ENCODE measurements at places on chromosomes 11 and 22.

- DNase-seq: no peak
- H3K4me3 ChIP-seq: peak overlapping the region; percentile 85
- H3K27ac ChIP-seq: peak overlapping the region; percentile 62
- peaks cover 14% of the 10 kb centered on the region for H3K4me1 ChIP-seq
- H3K36me3 ChIP-seq: peaks cover 2% of the 10 kb centered on the region
These were observed 636 bp downstream of the KCNQ1OT1 start for GRCh38 chr11:2699185-2699530.

DNA sequence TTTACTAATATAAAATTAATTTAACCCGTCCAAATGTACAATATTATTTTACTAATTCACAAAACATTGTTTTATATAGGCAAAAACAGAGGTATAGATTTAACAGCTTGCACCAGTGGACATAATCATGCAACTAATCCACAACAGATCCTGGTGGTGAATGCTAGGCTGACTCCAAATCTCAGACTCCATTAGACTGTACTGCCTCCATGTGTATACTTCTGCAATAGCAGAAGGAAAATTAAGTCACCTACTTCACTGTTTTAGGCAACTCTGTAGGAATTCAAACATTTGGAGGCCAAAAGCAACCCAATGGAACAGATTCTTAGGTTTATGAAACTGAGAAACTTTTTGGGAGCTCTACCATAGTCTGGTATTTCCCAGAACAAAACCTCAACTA is 30.0 kb upstream of the RAB39A start:
- H3K36me3 ChIP-seq: no peaks in the 10 kb centered on the region
- no peak overlapping the region for H3K27ac ChIP-seq
- H3K4me1 ChIP-seq: no peaks in the 10 kb centered on the region
- H3K27me3 ChIP-seq: peaks cover 7% of the 10 kb centered on the region
- DNase-seq: no peak

DNA sequence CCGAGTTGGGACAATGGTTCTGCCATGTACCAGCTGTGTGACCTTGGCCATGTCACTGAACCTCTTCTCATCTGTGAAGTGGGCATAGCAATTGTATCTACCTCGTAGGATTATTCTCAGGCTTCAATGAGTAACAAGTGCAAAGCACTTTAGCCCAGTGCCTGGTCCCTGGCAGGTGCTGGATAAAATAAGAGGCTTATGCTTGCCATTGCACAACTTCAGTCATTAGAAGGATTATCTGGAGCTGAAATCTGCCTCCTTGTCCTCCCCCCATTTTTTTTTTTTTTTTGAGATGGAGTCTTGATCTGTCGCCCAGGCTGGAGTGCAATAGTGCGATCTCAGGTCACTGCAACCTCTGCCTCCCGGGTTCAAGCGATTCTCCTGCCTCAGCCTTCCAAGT is 7.2 kb downstream of the SMTNL1 start:
- H3K4me1 ChIP-seq: peaks cover 2% of the 10 kb centered on the region
- H3K27ac ChIP-seq: no peak overlapping the region
- peaks cover 16% of the 10 kb centered on the region for H3K36me3 ChIP-seq
- H3K27me3 ChIP-seq: no peaks in the 10 kb centered on the region
- DNase-seq: no peak

DNA sequence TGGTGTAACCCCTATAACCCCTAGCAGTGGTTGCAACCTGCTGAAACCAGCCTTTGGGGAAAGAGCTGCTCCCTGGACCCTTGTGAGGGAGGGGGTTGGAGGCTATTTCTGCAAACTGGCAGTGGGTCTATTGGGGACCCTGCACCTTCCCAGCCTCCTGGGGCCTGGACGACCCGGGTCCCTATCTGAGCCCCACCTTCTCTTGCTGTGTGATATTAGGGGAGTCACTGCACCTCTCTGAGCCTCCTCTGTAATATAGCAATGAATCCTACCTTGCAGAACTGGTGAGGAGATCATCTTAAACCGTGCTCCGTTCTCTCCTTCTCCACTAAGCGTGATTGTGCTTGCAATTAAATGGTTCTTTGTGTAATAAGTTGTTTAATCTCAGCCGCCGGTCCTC is 24.0 kb upstream of the MPPED1 start:
- H3K27ac ChIP-seq: no peak overlapping the region
- H3K27me3 ChIP-seq: peaks cover 29% of the 10 kb centered on the region
- no peaks in the 10 kb centered on the region for H3K36me3 ChIP-seq
- H3K4me1 ChIP-seq: peaks cover 4% of the 10 kb centered on the region

- H3K27ac ChIP-seq: no peak overlapping the region
- no peak overlapping the region for H3K4me3 ChIP-seq
- H3K4me1 ChIP-seq: peaks cover 6% of the 10 kb centered on the region
These were observed 59.5 kb downstream of the SMIM38 start for GRCh38 chr11:69215216-69215615.

DNA sequence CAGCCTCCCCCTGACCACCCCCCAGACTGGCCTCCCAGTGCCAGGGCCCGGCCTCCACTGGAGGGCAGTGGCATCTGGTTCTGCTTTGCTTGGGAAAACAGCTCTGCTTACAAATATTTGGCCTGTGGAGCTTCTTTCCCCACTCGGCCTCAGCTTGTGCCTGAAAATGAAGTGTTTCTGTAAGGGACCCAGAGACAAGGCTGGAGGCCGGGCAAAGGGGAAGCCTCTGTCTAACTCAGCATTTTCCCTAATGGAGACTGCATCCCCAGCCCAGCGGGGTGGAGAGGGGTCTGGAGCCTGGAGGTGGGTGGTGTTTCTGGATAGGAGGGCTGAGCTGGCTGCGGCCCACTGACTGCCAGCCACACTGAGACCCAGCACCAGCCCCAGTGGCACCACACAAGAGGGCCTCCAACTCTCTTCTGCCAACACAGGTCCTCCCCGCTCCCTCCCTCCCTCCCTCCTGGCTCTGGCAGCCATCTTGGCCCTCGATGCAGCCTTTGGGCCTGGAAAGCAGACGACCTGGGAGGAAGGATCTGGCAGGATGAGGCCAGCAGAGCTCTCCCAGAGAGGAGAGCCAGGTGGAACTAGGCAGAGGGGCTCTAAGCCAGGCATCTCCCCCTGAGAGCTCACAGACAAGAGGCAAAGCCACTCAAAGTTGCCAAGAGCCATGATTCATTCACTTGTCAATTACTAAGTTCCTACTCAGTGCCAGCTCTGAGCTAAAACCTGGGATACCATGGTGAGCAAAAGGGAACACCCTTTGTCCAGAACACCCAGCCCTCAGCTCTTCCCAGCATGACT is 77.1 kb upstream of the CD82 start:
- no peak overlapping the region for H3K4me3 ChIP-seq
- no peak overlapping the region for H3K27ac ChIP-seq
- no peak for DNase-seq
- H3K36me3 ChIP-seq: no peaks in the 10 kb centered on the region
- peaks cover 8% of the 10 kb centered on the region for H3K27me3 ChIP-seq
- H3K4me1 ChIP-seq: no peaks in the 10 kb centered on the region

DNA sequence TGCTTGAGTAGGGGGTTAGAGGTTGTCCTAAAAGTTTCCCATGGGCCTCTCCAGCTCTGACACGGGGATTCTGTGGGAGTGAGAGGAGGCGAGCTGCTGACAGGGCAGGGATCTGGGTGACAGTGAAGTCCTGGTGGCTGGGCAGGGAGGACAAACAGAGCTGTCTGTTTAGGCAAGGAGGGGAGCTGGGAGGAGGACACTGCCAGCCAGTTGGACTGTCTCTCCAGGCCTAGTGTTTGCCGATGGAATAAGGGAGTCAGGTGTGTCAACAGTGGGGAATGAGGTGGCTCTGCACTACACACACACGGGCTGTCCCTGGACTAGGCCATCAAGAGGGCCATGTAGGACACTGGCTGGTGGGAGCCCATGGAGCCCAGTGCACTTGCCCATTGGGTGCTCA is 20.6 kb upstream of the SYT7 start:
- no peak overlapping the region for H3K27ac ChIP-seq
- no peaks in the 10 kb centered on the region for H3K36me3 ChIP-seq
- no peak for DNase-seq
- H3K4me3 ChIP-seq: no peak overlapping the region
- H3K4me1 ChIP-seq: no peaks in the 10 kb centered on the region

GRCh38 chr22:26979294-26979693 is 321.9 kb downstream of the MIAT start:
- no peak overlapping the region for H3K27ac ChIP-seq
- no peaks in the 10 kb centered on the region for H3K4me1 ChIP-seq
- no peaks in the 10 kb centered on the region for H3K36me3 ChIP-seq

- H3K27ac ChIP-seq: peak within 1 kb of the TSS; percentile 90
- H3K4me1 ChIP-seq: peaks cover 29% of the 10 kb centered on the region
- H3K4me3 ChIP-seq: peak within 1 kb of the TSS; percentile 94
These were observed at the start of the genes C11orf21 and TSPAN32 for GRCh38 chr11:2301631-2302305. TSS of gene C11orf21 (minus strand) at chr11:2301918. CDS start at chr11:2301808, 110 bp downstream. TSS of gene TSPAN32 (plus strand) at chr11:2302013. CDS start at chr11:2302150, 137 bp downstream.

GRCh38 chr22:32880893-32881596 is 79.5 kb downstream of the TIMP3 start:
- DNase-seq: no peak
- no peaks in the 10 kb centered on the region for H3K27me3 ChIP-seq
- H3K4me3 ChIP-seq: no peak overlapping the region

DNA sequence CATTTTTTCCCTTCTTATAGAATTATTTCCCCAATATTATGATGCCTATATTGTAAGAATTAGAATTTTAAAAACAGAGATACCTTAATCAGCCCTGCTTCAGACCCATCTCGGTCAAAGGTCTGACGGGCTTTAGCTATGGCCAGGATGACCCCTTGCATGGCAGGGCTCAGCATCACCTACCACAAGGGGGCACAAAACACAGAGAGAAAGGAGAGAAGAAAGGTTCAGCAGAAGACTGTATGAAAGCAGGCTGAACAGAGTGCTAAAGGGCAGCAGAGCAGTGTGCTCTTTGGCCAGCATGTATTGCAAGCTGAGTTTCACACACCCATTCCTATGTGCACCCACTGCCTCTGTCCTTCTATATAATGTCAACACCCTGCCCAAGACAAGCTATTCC is 26.8 kb downstream of the CLDN25 start:
- H3K27me3 ChIP-seq: no peaks in the 10 kb centered on the region
- DNase-seq: no peak
- no peak overlapping the region for H3K4me3 ChIP-seq
- H3K36me3 ChIP-seq: peaks cover 44% of the 10 kb centered on the region

GRCh38 chr11:116901211-116901610 is 63.8 kb upstream of the APOA1 start:
- DNase-seq: no peak
- peaks cover 11% of the 10 kb centered on the region for H3K4me1 ChIP-seq
- no peak overlapping the region for H3K4me3 ChIP-seq

GRCh38 chr11:128490092-128490491 is 97.3 kb downstream of the ETS1 start:
- H3K27me3 ChIP-seq: no peaks in the 10 kb centered on the region
- H3K4me3 ChIP-seq: peak overlapping the region; percentile 74
- peaks cover 91% of the 10 kb centered on the region for H3K4me1 ChIP-seq
- peak overlapping the region; percentile 85 for H3K27ac ChIP-seq

DNA sequence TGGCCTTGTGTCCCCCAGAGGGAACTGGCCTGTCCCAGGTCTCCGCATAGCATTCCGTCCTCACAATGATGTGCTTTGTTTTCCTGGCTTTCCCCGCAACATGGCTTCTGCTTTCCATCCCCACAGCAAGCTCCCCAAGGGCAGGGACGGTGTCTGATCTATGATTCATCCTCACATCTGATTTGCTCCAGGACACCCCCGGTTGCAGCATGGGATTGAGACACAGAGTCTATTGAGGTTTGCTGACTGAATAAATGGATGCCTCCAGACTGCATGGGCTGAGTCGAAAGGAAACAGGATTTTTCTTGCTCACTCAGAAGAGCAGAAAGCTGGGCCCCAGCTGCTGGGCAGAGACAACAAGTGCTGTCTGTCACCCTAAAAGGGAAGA is 40.2 kb downstream of the LMO1 start:
- H3K27ac ChIP-seq: no peak overlapping the region
- H3K4me1 ChIP-seq: peaks cover 1% of the 10 kb centered on the region
- no peaks in the 10 kb centered on the region for H3K36me3 ChIP-seq
- H3K27me3 ChIP-seq: no peaks in the 10 kb centered on the region

GRCh38 chr22:26890870-26891269 is 233.5 kb downstream of the MIAT start:
- DNase-seq: no peak
- H3K27me3 ChIP-seq: no peaks in the 10 kb centered on the region
- no peak overlapping the region for H3K4me3 ChIP-seq
- H3K36me3 ChIP-seq: no peaks in the 10 kb centered on the region
- H3K4me1 ChIP-seq: peaks cover 3% of the 10 kb centered on the region

- H3K4me1 ChIP-seq: peaks cover 5% of the 10 kb centered on the region
- no peak overlapping the region for H3K27ac ChIP-seq
- no peak overlapping the region for H3K4me3 ChIP-seq
- no peak for DNase-seq
These were observed 14.4 kb downstream of the OAF start for GRCh38 chr11:120224972-120225909.

DNA sequence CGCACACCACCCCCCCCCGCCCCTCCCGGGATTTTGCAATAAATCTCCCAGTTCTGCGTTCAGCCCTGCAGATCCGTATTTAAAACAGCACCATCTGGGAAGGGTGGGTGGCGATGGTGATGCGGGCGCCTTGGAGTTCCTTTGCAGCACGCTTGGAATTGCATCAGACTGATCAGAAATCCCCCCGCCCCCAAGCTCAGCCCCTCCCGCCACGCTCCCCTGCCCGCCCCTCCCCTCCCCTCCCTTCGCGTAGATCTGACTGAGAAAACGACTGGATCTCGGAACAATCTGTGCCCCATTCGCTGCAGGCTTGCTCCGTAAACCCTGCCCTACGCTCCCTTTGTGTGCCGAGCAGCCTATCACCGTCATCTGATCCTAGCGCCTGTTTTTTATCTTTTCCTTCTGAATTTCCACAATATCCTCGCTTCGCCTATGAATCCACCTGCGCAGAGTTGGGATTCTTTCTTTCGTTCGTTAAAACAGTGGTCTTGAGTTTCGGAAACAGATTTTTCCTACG is 18.1 kb upstream of the BDNF start:
- peaks cover 52% of the 10 kb centered on the region for H3K27me3 ChIP-seq
- peaks cover 2% of the 10 kb centered on the region for H3K4me1 ChIP-seq
- no peak overlapping the region for H3K4me3 ChIP-seq

DNA sequence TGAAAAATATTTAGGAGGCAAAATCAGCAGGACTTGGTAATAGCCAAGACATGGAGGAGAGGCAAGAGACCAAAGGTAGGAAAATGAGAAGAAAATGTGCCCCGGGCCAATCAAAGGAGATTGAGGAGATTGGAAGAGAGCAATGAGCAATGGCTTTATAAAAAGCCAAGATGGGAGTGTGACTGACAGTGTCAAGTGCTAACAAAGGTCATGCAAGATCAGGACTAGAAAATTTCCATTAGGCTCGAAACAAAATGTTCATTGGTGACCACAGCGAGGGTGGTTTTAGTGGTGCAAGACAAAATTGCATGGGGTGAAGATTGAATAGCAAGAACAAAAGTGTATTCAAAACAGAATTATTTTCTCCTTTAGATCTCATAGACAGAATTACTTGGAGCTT is 45.2 kb upstream of the TBCEL start:
- H3K4me3 ChIP-seq: no peak overlapping the region
- no peaks in the 10 kb centered on the region for H3K36me3 ChIP-seq

GRCh38 chr11:22521226-22521625 is 104.4 kb downstream of the FANCF start:
- H3K27me3 ChIP-seq: no peaks in the 10 kb centered on the region
- no peaks in the 10 kb centered on the region for H3K36me3 ChIP-seq
- no peaks in the 10 kb centered on the region for H3K4me1 ChIP-seq
- no peak for DNase-seq

GRCh38 chr11:86151174-86152005 is 82.5 kb upstream of the PICALM start:
- DNase-seq: no peak
- peak overlapping the region; percentile 8 for H3K4me3 ChIP-seq
- H3K36me3 ChIP-seq: no peaks in the 10 kb centered on the region
- H3K27me3 ChIP-seq: no peaks in the 10 kb centered on the region
- peaks cover 29% of the 10 kb centered on the region for H3K4me1 ChIP-seq

GRCh38 chr11:119643876-119644225 is 85.1 kb downstream of the NECTIN1 start:
- no peak overlapping the region for H3K4me3 ChIP-seq
- H3K36me3 ChIP-seq: peaks cover 2% of the 10 kb centered on the region
- no peak for DNase-seq

Data from T-helper 2 cell treated with Interferon-gamma antibody and Interleukin-4, amounts not matched to agents 5 μg/mL and 100 μg/mL, for 36 hours (primary cell).